CD4-positive, alpha-beta T cell treated with Interleukin-6 for 4 hours (primary cell): ENCODE measurements at places on chromosomes 12 and 14.

DNA sequence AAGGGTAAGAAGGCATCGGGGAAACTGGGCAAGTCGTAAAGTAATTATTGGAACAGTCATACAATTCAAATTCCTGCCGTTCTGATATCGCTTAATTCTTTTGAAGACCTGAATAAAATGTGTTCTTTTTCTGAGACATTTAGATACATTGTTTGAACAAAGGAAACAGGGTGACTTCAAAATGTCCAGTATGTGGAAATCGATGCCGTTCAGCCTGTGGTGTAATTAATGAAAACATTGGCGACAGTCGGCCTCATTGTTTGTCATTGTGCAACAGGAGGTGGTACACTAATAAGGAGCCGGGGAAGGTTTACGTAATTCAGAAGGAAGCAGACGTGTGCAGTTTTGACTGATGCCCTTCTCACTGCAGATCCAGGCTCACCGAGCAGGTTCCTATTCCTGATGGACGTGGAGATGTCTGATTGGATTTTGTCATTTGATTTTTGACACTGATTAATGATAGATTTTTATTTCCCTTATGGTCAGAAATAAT, 92.7 kb downstream of the BORCS5 start:
- DNase-seq: no peak

DNA sequence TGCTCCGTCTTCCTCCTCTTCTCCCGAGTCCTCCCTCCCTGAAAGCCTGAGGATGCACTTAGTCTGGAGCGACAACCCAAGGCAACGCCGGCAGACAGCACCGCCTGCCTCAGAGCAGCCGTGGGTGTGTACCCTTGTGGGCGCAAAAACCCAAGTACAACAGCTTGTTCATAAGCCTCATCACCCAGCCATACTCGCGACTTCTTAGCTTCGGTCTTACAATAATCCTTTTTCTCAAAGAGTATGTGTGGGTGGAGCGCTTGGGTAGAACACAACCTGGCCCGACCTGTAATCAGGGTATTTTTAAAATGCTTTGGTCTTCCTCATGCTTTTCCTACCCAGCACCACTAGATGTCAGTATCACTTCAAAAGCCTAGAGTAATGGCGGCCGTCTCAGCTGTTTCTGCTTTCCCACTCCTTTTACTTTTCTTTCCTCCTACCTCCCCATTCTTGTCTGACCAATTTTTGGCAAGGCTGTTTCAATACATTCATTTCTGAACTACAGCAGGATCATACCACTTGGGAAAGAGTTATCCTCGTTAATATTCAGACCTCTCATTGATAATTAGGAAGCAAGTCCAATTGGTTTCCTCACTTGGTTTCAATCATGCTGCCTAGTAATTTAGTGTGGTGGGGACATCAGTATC, 198.9 kb downstream of the EPS8 start:
- DNase-seq: peak; percentile 52

DNA sequence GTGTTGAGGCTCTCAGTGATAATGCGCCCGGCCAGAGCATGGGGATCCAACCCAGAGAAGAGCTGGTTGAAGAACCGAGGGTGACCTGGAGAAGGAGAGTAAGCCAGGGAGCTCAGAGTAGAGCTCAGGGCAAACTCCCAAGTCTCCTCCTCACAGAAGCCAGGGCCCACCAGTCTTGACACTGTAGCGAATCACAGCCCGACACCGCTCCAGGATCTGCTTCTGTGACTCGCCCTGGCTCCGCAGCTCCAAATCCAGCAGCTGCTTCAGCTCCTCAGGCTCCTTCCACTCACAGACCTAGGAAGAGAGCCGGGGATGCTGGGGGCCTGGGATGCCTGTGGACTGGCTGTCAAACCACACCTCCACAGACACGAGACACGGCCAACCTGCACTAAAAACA, 8.2 kb upstream of the ZNF740 start:
- DNase-seq: no peak

- peak; percentile 75 for DNase-seq
Observed at GRCh38 chr12:11727133-11727664, 77.7 kb downstream of the ETV6 start.

- no peak for DNase-seq
Observed at GRCh38 chr12:22935090-22935489, 310.1 kb downstream of the ETNK1 start.

GRCh38 chr12:68559984-68560850, 50.5 kb upstream of the RAP1B start:
- no peak for DNase-seq

DNA sequence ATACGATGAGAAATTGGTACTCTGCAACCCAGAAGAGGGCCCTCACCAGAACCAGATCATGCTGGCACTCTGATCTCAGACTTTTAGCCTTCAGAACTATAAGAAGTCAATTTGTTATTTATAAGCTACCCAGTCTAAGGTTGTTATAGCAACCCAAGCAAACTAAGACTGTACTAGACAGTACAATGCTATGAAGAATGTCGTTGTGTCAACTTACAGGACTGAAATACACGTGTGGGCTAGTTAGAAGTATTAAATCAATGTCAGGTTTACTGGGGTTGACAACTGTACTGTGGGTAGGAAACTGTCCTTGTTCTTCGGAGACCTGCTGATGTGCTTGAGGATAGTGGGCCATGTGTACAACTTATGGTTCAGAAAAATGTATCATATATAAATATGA, 19.7 kb downstream of the DUSP16 start:
- DNase-seq: no peak

DNA sequence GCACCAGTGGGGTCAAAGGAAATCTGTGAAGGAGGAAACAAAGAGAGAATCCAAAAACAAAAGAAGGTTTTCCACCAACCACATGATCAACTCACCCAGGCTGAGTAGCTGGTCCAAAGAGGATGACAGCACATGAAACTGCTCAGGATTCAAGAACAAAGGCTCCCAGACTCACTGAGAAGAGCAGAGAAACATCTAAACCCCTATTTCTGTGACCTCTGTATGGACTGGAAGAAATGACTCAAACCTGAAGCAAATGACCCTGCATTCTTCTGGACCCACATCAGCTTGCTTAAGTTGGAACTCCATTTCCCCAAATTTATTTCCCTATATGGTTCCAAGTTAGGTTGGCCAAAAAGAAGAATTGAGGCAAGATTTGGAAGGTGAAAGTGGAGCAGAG, 26.3 kb downstream of the TC2N start:
- no peak for DNase-seq

GRCh38 chr12:24228371-24228770, 278.9 kb upstream of the SOX5 start:
- no peak for DNase-seq

- DNase-seq: peak; percentile 28
Observed at GRCh38 chr12:104719700-104720338, 238.3 kb downstream of the SLC41A2 start.

DNA sequence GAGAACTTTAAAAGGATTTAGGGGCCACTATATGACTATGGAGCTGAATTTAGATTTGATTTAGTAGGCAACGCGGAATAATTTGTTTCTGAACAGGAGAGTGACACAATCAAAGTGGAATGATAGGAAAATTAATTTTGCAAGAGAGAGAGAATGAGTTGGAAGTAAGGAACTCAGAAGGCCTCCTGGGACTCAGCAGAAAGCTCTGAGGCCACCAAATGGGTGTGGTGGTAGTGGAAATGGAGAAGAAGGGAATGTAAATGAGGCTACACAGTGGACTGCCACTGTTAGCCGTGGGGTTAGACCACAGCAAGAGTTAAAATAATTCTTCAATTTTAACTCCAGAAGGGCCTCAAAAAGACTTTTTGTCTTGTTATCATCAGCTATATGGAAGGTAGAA, 102.7 kb downstream of the LRRK2 start:
- DNase-seq: no peak

DNA sequence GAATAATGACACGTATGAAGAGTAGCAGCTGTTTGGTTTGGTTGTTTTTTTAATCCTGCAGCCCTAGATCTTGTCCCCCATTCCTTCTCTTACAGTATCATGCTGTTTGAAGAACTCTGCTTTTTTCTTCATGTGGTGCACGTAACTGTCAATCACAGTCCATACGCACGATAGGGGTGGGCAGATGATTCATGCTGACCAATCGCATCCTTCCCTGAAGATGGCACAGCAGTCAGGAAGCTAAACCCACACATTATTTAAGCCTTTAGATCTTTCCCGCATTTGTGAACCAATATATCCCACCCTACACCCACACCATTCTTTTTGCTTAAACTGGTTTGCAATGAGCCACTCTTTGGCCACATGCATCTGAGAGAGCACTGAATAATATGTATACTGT, 158.9 kb upstream of the PLEKHA5 start:
- no peak for DNase-seq

DNA sequence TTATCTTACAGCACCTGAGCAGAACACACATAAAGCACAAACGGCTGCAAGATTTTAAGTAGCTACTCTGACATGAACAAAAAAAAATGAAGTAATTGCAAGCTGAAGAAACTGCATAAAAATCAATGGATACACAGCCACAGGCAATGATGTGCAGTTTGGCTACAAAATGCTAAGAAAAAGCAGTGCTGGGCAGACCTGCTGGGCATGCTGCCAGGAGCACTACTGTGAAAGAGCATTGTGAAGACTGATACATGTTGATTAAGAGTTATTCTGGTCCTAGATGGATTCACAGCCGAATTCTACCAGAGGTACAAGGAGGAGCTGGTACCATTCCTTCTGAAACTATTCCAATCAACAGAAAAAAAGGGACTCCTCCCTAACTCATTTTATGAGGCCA, 20.1 kb upstream of the RTN1 start:
- DNase-seq: no peak

- no peak for DNase-seq
Observed at GRCh38 chr12:126182619-126183236, 1117.5 kb downstream of the AACS start.

DNA sequence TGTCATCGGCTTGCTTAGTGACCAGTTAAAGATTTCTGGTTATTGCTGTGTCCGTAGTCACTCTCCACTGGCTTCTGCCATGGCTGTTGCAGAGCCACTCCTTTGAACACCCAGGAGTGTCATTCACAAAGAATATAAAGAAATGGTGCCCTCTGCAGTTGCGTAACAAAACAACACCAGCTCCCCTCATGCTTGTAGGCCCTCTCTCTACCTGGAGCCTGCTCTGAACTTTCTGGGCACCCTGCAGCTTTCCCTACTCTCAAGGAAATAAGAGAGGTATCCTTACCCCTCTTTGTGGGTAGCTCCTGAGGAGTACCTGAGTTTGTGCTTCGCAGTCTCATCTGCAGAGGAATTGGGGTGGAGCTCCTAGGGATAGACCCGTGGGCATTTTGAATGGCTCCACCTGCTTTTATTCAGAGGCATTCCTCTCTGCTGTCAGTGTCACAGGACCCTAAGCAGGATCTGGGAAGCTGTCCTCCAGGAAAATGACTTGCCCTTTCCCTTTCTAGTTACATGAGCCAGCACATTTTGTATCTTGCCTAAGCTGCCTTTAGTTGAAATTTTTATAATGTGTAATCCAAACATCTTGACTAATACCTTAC, 97.2 kb upstream of the TMEM260 start:
- DNase-seq: no peak

DNA sequence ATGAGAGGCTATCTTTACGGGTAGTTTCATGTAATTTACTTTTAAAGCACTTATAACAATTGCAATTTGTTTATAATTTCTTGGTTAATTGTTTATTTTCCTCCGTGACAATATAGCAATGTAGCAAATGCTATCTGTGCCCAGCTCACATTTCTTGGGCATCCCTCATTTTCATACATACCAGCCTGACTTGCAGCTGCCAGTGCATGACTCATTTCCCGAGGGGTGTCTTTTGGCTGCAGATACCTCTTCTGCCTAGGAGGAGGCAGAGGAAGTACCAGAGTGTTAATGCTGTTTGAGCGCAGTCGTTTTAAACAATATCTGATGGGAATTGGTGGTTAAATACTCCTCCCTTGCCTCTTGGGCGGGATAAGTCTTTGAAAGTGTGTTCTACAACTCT, 104.2 kb upstream of the ABCD2 start:
- no peak for DNase-seq

GRCh38 chr12:92988622-92989130, 59.6 kb upstream of the EEA1 start:
- DNase-seq: no peak

GRCh38 chr12:52036587-52037171, 14.6 kb upstream of the NR4A1 start:
- DNase-seq: peak; percentile 80

- no peak for DNase-seq
Observed at GRCh38 chr12:41621291-41621690, 433.2 kb downstream of the PDZRN4 start.

DNA sequence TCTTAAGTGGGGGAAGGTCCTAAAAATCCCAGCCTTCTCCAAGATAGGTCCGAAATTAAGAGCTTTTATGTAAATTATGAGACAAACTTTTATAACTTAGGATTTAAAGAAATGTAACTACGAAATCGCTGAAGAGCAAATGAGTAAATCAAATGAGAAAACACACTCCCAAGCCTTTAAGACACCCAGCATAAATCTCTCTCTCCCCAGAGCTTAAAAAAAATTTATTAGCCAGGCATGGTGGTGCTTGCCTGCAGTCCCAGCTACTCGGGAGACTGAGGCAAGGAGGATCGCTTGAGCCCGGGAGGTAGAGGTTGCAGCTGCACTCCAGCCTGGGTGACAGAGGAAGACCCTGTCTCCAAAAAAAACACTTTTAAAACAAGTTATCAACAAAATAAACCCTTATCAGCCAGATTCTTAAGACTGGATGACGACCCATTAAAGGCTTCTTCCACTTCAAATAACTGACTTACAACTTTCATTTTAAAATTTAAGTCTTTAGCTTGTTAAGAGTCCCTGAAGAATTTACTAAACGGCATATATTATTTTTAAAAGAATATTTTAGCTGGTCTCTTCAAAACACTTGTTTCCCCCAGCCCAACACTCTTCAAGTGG, 3.2 kb downstream of the PTGES3 start:
- no peak for DNase-seq

GRCh38 chr12:113174461-113175384, 10.6 kb downstream of the DDX54 start:
- peak; percentile 79 for DNase-seq

- DNase-seq: no peak
Observed at GRCh38 chr12:114479831-114480230, 73.9 kb upstream of the TBX5 start.
